ENCODE measurements at places on chromosomes 2 and 18.

DNA sequence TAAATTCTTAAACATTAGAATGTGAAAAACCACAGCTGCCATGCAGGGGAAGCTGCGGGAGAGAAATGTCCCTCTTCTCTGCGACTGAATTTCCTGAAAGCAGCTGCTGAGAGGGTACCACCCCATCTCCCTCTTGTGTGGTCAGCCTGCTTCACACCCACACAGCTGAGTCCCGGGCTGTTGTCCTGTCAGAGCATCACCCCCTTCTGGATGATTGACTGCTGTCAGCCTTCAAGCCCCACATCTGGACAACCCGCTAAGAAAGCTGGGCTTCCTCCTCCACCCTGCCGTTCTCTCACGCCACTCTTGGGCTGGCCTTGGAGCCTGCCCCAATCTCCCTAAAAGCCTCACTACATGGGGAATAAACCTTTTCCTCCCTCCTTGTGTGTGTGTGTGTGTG lies 26.0 kb downstream of the SH3YL1 start:
- no peak for DNase-seq

GRCh38 chr2:32135409-32135808 lies 30.3 kb upstream of the SLC30A6 start:
- peak; percentile 78 for DNase-seq

- peak; percentile 5 for DNase-seq
These were observed 12.5 kb upstream of the MAL start for GRCh38 chr2:95012881-95013550.

DNA sequence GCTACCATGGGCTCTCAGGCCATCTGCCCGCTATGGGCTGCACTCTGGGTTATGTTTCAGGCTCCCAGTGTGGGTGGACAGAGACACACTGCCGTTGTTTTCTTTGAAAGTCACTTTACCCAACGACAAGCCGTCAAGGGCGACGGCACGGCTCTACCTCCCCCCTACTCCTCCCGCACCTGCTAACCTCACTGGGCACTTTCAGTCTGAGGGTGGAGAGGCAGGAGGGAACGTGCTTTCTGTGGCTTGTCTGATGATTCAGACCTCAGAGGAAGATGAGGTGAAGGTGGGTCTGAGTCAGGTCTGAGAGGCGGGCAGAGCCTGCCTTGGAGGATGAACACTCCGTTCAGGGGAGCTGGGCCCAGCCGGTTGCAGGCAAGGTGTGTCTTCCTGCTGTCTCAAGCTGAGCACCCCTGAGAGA lies 147.6 kb upstream of the HDAC4 start:
- no peak for DNase-seq

- peak; percentile 78 for DNase-seq
These were observed at the start of gene FEZ2 for GRCh38 chr2:36597532-36598377. Gene FEZ2 (minus strand): TSS chr2:36598168. CDS start chr2:36598142, 26 bp downstream.

- no peak for DNase-seq
These were observed 191.7 kb downstream of the PRKCE start for GRCh38 chr2:45843136-45843535.

- DNase-seq: no peak
These were observed 160.9 kb downstream of the MYO5B start for GRCh38 chr18:50034029-50034428.

DNA sequence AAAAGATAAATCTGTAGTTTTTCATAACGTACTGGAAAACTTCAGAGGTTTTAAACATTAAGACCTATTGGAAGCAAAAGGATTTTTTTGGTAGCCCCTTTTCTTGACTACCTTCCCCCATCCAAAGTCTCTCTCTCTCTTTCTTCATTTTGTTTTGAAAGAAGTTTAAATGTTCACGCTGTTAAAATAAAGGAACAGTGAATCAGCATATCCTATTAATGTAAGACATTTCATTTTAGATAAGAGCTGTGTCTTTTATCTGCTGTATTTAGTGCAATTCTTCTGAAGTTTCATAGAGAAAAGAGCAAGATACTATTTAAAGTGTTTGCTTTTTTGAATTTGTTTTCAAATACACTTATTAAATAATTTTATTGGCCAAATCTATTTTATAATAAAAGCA lies 205.5 kb upstream of the POU3F3 start:
- no peak for DNase-seq

DNA sequence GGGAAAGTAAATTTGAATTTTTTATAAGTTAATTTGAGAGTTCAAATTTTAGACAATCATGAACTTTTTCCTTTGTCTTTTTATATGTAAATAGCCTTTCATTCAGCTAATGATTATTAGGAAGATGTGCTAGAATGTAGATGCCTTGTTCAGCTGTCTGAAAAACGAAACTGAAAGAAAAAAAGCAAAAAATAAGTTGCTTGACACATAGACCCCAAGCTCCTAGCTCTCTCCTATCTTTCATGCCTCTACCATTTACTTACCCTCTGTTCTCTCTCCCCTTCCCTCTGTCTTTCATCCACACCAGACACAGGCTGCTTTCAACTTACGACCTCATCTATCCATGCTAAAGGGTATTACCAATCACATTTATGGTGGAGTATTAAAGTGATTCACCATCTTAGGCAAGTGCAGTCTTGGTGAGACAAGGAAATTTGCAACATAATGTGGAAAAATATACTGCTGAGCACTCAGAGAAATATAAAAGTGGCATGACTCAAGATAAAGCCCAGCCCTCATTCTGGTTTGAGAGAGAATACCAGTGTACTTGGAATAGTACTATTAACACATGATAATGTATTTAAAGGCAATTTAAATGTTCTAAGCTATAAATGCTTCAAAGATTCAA lies 425.6 kb downstream of the SUCLG1 start:
- no peak for DNase-seq

- no peak for DNase-seq
These were observed 99.6 kb downstream of the ADD2 start for GRCh38 chr2:70668432-70668831.

DNA sequence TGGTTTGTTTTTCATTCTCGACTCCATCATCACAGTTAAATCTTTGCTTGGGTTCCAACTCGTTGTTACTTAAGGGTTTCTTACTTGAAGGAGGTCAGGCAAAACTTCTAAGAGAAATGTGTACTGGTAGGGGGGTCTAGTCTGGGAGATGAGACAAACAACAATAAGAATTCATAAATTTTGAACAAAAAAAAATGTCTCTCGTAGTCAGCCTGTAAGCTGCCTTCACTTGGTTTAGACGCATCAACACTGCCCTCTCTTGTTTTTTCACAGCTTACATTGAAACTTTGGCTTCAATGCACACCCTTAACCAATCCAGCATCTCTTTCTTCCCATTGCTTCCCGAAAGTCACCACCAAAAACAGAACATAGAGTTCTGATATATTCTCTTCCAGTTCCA lies 576.4 kb upstream of the PIK3C3 start:
- DNase-seq: peak; percentile 50

- DNase-seq: no peak
These were observed 21.1 kb upstream of the KLHL29 start for GRCh38 chr2:23363831-23364230.

DNA sequence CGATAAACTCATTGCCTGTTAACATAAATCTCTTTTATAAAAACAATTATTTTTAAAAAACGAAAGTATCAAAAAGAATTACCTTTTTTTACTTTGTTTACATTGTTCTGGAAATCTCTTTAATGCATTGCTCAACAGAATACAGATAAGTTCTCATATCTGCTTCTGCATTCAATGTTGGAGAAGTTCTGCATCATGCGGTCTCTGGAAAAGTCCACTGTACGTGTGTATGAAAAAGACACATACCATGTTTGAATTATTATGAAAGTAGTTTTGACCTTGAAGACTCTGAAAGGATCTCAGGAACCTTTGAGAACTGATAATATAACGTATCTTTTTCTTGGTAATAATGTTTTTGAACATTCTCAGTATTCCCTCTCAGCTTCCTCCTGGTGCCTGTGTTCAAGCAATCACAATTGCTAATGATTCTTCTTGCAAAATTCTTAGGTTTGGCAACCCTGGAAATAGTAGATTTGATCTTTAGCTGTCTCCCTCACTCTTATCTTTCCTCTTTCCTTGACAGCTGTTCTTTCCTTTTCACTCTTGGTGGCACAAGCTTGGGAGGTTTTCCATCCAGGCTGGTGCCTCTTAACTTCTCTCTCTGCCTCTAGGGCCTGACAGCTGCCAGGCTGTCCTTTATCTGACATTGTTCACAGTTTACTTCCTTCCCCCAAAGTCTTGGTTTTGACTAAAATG lies 12.4 kb upstream of the IL1R1 start:
- DNase-seq: no peak

Measured in AG10803 (cell line).